Activated CD8-positive, alpha-beta T cell treated with anti-CD3 and anti-CD28 coated beads, Interleukin-2, amount 10 ng/mL, durations not matched to agents 7 days and 5 days (primary cell): ENCODE measurements at places on chromosomes 13 and 19. TPM values are rescaled to one million over a fixed set of nuclear protein-coding genes. Genes with fewer than 3 reads are reported as not detected.

FBXW9 gene
- total RNA-seq = 6.1 TPM

ZNF441 gene
- total RNA-seq = 7.9 TPM

CDC16 gene
- 71.4 TPM for total RNA-seq

TMPRSS9 gene
- total RNA-seq = not detected

KIR3DL1 gene
- not detected for total RNA-seq

CGB1 gene
- not detected for total RNA-seq
